ENCODE measurements at places on chromosomes 1 and 21.

DNA sequence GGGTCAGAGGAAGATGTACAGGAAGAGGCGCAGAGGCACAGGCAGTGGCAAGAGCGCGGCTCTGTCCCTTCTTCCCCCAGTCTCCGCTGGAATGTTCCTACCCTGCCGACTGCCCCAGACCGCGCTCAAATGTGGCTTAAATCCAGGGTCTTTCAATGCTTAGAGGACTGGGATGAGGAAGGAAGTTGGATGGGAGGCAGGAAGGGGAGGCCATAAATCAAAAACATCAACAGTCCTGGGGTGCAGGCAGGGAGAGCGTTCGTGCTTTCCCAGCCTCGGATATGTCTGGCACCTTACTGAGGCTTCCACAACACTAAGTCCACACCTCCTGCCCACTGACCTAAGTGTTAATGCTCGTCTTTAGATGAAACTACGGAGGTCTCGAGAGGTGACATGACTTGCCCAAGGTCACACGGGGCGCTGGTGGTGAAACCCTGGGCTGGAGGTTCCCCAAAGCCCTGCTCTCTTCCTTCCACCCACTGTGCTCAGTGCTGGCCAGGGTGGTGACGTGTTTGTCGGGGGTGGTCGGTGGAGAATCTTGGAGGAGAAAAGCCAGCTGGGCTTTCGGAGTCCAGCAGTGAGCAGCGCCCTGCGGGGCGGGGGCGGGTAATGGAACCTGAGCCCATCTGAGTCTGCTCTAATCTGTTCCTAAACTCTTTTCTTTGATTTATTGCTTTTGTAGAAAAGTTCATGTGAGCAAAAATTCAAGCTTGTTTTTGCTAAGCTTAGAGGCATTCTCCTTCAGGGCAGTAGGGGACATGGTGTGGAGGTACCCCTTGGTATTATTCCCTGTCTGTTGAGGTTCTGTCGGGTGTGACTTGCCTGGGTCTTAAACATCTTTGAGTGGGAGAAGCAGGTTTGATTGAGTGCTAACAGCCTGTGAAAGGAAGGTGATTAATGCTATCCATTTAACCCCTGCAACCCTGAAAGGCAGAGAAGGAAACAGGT is 708 bp downstream of the CDA start:
- DNase-seq, result peak; percentile 84

DNA sequence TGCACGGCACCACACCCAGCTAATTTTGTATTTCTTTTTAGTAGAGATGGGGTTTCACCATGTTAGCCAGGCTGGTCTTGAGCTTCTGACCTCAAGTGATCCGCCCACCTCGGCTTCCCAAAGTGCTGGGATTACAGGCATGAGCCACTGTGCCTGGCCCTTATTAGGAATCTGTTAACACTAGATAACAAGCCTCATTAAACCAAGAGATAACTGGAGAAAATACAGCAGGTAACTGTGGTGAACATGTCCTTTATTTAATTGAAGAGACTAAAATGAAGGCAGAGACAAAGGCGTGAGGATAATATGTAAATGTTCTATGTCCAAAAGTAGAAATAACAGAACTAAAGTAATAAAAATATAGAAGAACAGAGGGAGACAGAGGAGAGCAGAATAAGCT is 71.8 kb upstream of the DNAJC6 start:
- DNase-seq, result no peak

- peak; percentile 34 for DNase-seq
Observed at GRCh38 chr1:108512239-108513043, 47.5 kb upstream of the EEIG2 start.

- peak; percentile 55 for DNase-seq
Observed at GRCh38 chr1:9441451-9442133, 97.7 kb upstream of the SLC25A33 start.

DNA sequence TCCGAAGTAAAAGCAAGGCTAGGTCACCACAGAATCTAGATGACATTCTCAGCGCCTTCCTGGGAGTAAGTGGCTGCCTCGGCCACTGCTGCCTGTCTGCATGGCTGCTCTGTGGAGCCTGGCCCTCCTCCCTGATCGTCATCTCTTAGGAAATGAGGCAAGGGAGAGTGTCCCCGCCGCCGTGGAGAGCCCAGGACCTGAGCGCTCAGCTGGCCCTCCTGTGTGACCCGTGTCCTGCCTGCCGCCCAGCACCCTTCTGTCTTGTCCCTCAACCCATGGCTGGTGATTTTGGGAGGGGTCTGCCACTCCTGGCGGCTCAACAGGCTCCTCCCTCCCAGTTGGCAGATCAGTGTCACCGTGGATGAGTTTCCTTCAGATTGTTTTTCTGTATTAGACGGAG is 156.4 kb upstream of the COL6A1 start:
- no peak for DNase-seq

DNA sequence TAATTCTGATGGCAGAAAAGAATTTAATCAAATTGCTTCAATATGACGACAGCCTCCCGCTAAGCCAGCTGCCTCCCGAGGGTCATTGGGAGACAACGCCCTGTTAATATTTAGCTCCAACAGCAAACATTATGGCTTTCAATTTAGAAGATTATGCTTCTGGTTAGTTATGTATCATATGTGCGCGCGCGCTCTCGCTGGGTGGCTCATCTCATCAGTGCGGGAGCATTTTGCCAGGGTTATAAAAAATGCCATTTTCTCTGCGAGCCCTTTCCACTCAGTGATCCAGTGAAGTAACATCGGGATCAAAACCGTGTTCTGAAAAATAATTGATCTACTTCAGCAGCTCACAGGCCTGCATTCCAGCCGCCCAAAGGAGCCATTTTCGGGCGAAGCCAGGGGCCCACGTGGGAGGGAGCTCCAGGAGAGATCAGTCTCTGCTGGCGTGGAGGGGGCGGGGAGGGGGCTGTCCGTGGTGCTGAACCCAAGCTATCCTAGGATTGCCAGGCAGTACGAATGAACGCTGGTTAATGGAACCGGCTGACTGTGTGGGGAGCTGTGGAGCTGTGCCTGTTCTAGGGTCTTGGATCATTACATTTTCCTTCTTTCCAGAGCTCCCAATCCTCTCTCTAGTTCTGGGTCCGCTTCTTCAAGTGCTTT is 219.1 kb upstream of the ZC3H12A start:
- DNase-seq, result no peak

DNA sequence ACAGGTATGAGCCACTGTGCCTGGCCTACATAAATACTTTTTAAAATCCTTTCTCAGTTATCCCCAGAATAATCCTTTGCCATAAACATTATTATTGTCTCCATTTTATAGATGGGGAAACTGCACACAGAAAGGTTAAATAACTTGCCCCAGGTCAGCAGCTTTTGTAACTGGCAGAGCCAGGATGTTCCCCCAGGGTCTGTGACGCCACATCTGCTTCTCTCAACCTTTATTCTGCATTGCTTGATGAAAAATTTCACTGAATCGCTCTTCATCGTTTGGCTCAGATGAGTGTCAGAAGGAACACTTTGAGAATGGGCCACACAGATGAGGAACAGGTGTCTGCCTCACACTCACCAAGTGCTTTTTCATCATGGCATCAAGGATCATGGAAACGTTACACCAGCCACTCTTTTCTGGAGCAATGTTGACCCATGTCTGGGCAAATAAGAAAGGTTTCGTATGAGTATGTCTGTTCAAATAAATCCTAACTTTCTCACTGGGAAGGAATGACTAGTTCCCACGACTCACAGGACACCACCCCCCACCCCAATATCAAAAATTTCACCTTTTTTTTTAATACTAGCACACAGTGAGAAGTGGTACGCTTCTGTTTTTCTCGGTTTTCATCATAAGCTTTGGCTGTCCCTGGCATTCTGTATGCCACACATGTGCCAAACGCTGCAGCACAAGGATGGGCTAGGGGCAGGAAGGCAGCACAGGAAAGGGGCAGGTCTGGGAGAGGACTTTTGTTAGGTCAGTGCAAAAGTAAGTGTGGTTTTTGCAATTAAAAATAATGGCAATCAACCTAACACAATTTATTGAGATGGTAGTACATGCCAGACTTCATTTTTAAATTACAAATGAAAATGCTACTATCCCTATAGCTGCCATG is 9.0 kb upstream of the PTGFRN start:
- no peak for DNase-seq

Measured in amniotic epithelial cell (primary cell).